ENCODE measurements at places on chromosomes 16 and 17. TPM values are rescaled to one million over a fixed set of nuclear protein-coding genes. Genes with fewer than 3 reads are reported as not detected.

The DPEP2 gene
- total RNA-seq = not detected

The AOC3 gene
- total RNA-seq = 1.1 TPM

The C17orf107 gene
- 0.36 TPM for total RNA-seq

The OTOP2 gene
- total RNA-seq = not detected

The SNX20 gene
- not detected for total RNA-seq

The NPB gene
- 0.65 TPM for total RNA-seq

The KIAA0513 gene
- total RNA-seq = 2.0 TPM

The NPTX1 gene
- 202 TPM for total RNA-seq

The SPNS3 gene
- total RNA-seq = not detected

The TLCD3B gene
- total RNA-seq = not detected

The CTRL gene
- 1.4 TPM for total RNA-seq

The FOXC2 gene
- 2.7 TPM for total RNA-seq

The SLC5A11 gene
- 0.42 TPM for total RNA-seq

The PDILT gene
- not detected for total RNA-seq

The LDHD gene
- 0.34 TPM for total RNA-seq

The SLC16A6 gene
- 0.43 TPM for total RNA-seq

The VPS9D1 gene
- total RNA-seq = 4.9 TPM

The PRR29 gene
- 1.8 TPM for total RNA-seq

The CD68 gene
- 40.6 TPM for total RNA-seq

The CACNG4 gene
- total RNA-seq = 11.0 TPM

The FOXL1 gene
- total RNA-seq = 1.9 TPM

The SMPD3 gene
- 0.32 TPM for total RNA-seq

The LPO gene
- not detected for total RNA-seq

The TMEM88 gene
- total RNA-seq = 0.45 TPM

The KRT27 gene
- not detected for total RNA-seq

The GALNS gene
- 46.0 TPM for total RNA-seq

The TPSD1 gene
- not detected for total RNA-seq

The NGFR gene
- 0.90 TPM for total RNA-seq

The DNAH9 gene
- not detected for total RNA-seq

The CCL15 gene
- not detected for total RNA-seq

The CCL23 gene
- not detected for total RNA-seq

The ZNF469 gene
- total RNA-seq = 14.1 TPM

The WNK4 gene
- 1.2 TPM for total RNA-seq

The C17orf50 gene
- total RNA-seq = not detected

The FADS6 gene
- not detected for total RNA-seq

The SCRN2 gene
- 36.4 TPM for total RNA-seq

The C1QTNF8 gene
- not detected for total RNA-seq

The PARD6A gene
- 1.8 TPM for total RNA-seq

The CNTD1 gene
- total RNA-seq = not detected

The CDH16 gene
- total RNA-seq = 2.0 TPM

The GAS2L2 gene
- not detected for total RNA-seq

The SPATA22 gene
- total RNA-seq = not detected

The BEAN1 gene
- 3.8 TPM for total RNA-seq

The ASGR1 gene
- 1.2 TPM for total RNA-seq

The KIF19 gene
- total RNA-seq = not detected

The PPP1R1B gene
- total RNA-seq = not detected

The KRT24 gene
- total RNA-seq = not detected

The GNAO1 gene
- 0.36 TPM for total RNA-seq

The APOBR gene
- total RNA-seq = 0.08 TPM

The ANKRD40CL gene
- total RNA-seq = not detected

Data from A549 treated with ZK216348 at 1 μM for 4 hours (cell line).